AG04449 (cell line): ENCODE measurements at places on chromosomes 12 and 14.

GRCh38 chr12:53699678-53700025 lies 23.8 kb upstream of the ATP5MC2 start:
- DNase-seq, result no peak

- no peak for DNase-seq
These were observed 13.0 kb downstream of the HPD start for GRCh38 chr12:121845701-121846100.

DNA sequence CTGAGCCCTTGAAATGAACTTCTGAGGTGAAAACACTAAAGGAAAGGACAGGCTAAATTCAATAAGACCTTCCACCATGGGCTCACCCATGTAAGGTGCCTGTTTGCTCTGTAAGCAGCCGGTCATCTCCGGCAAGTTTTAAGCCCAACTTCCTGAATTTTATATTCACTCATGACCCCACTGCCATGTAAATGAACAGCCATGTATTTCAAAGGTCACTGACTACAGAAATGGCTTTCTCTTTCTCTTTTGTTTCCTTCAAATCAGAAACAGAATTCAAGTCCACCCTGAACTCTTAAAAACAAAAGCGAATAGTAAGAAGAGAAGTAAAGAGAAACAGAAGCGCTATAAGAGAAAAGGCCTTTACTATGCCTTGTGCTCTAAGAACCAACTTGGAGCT lies 61.7 kb upstream of the OVCH1 start:
- DNase-seq, result no peak

DNA sequence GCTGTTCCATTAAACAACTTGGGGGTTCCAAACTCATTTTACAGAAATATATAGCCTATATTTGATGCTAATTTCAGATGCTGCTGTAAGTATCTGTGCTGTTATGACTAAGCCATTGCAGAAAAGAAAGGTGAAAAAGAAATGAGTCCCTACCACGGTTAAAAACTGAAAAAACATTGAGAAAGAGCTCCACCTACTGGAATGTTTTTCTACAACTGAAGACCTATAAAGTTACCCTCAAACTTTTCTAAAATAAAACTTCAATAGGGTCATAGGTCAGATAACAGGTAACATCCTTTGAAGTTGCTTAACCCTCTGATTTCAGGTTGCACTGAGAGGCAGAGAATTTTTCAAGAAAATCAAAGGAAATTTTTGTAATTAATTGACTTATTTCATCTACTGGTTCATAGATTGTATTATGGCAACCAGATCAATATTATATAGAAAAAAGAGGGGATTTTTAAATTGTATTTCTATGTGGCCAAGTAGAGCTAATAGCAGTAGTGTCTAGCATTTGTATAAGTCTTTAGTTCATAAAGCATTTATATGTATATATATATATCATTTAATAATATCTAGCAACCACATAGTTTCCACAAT lies 279.9 kb downstream of the RPS29 start:
- DNase-seq, result no peak

DNA sequence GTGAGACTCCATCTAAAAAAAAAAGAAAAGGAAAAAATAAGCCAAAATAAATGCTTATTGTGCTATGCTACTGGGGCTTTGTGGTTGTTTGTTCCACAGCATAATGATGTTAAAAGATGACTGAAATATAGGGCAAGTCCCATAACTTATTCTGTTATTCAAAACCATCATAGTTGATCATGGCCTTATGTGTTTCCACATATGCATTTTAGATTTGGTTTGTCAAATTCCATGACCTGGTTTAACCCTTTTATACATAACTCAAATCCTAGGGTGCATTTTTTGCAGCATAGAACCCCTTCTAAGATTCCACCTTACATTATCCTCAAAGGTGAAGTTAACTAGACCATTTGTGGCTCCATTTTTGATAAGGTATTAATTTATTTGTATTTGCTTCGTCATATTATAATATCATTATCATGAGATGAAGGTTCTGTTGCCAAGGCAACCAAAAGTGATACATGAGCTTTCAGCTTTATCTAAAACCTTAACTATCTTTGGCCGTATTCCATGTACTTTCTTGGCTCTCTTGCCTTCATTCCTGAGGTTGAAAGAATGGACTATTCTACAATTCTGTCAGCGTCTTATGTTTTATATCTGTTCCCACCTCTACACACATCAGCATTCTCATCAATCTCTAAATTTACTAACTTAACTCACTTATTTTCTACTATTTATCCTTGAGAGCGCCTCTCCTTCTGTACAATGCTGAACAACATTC lies 138.7 kb upstream of the DYRK2 start:
- DNase-seq, result no peak

DNA sequence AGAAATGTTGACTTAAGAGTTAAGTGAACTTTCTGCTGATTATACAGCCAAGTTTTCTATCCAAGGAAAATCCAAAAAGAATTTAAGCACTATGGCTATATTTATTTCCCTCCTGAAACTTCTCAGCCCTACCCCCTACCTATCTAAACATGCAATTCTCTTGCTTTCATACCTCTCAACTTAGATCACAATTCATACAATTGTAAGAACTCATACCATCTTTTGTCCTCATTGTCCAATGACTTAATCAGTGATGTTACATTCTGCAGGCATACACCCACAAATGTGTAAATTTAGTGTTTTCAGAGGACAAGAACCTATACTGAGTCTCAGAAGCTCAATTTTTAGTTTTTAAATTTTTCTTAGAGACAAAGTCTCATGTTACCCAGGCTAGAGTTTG lies 62.1 kb downstream of the ZFC3H1 start:
- DNase-seq, result no peak

- DNase-seq, result no peak
These were observed 262.9 kb downstream of the TMEM117 start for GRCh38 chr12:44098786-44099185.

DNA sequence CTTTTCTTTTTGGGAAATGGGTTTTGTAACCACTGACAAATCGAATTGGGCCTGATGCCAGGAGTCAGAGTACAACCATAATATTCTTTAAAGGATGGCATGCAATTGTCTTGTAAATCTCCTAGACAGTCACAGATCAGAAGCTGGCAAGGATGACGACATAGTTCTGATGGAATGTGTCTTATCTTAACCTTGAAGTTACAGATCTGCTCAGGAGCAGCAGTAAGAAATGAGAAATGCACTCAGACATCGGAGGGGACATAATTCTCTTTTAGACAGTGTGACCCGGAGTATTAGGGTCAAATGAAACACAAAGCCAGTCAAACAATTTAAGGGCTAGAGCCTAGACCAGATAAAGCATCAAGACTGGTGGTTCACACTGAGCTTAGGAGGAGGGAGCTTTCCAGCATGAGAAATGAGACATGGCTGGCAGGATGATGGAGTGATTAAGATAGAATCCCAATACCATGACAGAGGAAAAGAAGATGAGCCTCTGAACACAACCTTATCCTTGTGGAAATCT lies 17.5 kb downstream of the CBX5 start:
- DNase-seq, result no peak

- no peak for DNase-seq
These were observed 19.7 kb downstream of the VDR start for GRCh38 chr12:47885012-47885501.

- no peak for DNase-seq
These were observed 182.3 kb downstream of the PELI2 start for GRCh38 chr14:56300495-56300894.

DNA sequence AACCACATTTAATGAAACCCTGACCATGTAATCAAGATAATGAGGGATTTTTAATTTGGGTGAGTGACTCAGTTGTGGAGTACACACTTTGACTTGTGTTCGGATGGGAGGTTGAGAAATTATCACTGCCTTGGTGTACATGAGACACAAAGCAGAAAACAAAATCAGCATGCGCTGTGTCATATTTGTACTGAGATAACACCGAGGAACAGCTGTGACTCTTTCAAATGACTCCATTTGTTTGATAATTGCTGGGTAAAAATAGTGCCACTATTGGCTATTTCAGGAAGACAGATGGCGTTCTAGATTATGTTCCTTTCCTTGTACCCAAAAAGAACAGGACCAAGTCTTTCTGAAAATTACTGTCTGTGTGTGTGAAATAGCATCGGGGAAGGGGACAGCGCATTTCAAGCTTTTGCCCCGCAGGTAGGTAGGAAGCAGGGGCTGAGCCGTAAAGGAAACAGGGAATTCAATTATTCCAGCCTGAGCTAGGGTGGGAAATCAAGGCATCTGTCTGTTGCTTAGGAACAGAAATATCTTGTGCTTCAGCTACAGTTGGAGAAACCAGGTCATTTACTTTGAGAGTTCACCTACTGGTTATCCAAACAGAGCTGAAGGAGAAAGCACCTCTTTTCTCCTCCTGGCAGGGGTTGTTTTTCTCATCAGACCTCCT lies 114.3 kb downstream of the SNAPC1 start:
- no peak for DNase-seq

DNA sequence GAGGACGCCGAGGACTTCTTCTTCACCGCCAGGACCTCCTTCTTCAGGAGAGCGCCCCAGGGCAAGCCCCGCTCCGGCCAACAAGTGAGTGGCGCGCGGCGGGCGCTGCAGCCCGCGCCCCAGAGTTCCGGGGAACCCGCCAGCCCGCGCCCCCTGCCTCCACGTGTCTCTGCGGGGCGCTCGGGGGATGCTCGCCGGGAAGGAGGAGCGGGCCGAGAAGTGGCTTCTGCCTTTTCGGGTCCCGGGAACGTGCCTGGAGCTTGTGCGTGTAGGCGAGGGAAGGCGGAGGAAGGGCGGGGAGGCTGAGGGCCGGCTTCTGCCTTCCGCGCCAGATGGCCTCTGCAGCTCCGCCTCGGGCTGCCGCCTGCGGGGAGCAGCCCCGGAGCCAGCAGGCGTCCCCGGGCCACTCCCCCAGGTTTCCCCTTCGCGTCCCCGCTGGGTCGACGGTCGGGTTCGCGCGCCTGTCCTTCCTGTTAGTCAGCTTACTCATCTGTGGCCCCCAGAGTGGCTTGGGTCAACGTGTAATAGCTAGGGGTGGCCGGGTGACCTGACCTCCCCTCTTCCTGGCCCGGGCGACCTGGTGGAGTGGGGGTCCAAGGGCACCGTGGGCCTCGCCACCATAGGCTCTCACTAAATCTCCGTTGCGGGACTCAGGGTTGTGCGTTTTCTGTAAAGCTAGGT lies 505 bp downstream of the RASSF3 start:
- no peak for DNase-seq

- DNase-seq, result no peak
These were observed 2.4 kb downstream of the MBD6 start for GRCh38 chr12:57524814-57525614.

- no peak for DNase-seq
These were observed 121.2 kb downstream of the HMGA2 start for GRCh38 chr12:65945457-65945856.

GRCh38 chr14:104436741-104437701 lies 142.5 kb upstream of the C14orf180 start:
- DNase-seq, result no peak

DNA sequence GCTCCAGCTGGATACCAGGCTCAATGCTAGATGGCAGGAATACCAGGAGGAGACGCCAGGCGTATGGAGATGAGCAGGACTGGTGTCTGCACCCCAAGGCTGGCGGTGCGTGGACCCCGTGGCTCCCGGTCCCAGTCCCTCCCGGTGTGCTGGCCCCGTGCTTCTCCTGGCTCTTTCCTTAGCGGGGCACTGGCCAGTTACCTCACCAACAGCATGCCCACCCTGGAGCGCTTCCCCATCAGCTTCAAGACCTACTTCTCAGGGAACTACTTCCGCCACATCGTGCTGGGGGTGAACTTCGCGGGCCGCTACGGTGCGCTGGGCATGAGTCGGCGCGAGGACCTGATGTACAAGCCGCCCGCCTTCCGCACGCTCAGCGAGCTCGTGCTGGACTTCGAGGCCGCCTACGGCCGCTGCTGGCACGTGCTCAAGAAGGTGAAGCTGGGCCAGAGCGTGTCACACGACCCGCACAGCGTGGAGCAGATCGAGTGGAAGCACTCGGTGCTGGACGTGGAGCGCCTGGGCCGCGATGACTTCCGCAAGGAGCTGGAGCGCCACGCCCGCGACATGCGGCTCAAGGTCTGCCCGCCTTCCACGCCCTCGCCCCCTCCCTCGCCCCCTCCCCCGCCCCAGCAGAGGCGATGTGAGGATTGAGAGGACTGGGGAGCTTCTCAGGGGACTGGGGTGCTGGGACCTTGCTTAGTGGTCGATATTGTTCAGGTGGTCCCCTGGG lies 14.6 kb downstream of the VASH1 start:
- no peak for DNase-seq

GRCh38 chr12:19572920-19573558 lies 133.7 kb downstream of the AEBP2 start:
- peak; percentile 12 for DNase-seq

DNA sequence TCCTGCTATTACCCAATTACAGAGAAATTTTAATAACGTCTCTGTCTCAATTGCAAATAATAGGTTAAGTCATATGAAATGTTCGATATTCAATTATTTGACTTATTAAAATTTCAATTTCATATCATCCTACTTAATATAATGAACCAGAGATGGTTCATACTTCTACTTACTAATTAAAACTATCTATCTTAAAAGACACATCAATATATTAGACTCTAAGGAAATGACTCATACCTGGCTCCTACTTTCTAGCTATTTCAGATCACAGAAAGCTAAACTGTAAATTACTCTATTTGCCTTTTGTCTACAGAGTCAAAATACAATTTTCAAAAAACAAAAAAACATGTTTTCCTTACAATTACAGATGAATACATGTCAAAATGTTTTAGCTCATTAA lies 99.6 kb downstream of the CAPZA3 start:
- no peak for DNase-seq

- no peak for DNase-seq
These were observed 68.2 kb downstream of the FBXW8 start for GRCh38 chr12:116978791-116979508.

DNA sequence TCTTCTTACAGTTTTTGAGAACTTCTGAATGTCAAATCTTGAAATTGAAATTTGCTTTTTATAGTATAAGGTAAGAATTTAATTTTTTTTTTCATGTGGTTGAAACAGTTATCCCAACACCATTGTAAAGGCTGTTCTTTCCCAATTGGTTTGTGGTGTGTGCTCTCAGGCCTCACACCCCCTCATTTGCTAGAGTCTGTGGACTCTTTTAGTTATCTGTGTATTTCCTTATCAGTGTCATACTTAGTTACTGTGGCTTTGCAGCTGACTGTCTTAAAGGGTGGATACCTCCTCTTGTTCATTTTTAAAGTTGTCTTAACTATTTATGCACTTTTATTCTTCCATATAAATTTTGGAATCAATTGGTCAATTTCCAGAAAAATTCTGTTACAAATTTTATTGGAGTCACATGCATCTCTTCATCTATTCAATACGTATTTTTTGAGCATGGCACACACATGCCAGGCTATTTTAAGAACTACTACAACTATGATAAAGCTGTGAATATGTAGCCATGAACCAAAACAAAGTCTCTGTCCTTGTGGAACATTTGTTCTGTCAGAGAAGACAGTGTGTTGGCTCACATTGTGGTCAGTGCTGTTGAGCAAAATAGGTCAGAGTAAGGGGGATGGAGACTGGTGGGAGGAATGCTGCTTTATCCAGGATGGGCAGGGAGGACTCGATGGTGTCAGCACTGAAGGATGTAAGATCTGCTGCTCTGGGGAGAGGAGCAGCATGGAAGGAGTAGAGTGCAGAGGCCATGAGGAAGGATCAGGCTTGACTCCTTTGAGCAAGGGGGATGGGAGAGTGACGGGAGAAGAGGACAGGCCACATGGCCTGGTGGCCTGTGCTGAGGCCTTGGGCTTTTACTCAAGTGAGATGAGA lies 24.1 kb downstream of the FGF23 start:
- DNase-seq, result no peak
